Lower leg skin (tissue), 4 donors: ENCODE measurements at places on chromosomes 16 and 17. TPM values are rescaled to one million over a fixed set of nuclear protein-coding genes. Genes with fewer than 3 reads are reported as not detected.

CD300LG gene
- 9.7 TPM for total RNA-seq

DNA sequence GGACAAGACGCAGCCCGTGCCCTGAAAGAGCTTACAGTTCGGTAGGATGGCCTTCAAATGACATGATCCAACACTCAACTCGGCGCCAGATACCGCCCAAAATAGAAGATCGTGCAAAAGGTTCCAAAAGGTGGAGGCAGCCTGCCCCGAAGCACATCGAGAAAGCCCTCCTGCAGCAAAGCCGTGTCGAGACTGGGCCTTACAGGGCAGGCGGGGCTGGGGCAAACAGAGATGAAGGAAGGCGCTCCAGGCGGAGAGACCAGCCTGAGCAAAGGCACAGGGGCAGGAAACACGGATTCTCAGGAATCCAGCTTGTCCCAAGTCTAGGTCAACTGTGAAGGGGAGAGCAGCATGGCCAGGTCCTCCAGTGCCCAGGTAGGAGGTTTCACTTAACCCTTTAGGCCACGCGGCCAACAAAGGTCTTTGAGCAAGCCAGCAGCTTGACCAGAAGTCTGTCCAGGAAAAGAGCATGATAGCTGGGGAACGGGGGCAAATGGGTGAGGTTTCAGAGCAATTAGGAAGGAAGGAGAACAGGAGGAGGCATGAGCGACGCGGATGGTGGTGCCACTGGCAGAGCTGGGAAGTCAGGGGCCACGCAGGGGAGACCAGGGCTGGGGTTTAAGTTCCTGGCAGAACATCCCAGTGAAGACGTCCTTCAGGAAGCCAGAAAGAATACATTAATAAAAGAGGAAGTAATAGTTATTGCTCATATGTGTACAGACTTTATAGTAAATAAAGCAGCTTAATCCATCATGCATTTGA is 21.2 kb upstream of the EIF1 start:
- no peak for DNase-seq

DNA sequence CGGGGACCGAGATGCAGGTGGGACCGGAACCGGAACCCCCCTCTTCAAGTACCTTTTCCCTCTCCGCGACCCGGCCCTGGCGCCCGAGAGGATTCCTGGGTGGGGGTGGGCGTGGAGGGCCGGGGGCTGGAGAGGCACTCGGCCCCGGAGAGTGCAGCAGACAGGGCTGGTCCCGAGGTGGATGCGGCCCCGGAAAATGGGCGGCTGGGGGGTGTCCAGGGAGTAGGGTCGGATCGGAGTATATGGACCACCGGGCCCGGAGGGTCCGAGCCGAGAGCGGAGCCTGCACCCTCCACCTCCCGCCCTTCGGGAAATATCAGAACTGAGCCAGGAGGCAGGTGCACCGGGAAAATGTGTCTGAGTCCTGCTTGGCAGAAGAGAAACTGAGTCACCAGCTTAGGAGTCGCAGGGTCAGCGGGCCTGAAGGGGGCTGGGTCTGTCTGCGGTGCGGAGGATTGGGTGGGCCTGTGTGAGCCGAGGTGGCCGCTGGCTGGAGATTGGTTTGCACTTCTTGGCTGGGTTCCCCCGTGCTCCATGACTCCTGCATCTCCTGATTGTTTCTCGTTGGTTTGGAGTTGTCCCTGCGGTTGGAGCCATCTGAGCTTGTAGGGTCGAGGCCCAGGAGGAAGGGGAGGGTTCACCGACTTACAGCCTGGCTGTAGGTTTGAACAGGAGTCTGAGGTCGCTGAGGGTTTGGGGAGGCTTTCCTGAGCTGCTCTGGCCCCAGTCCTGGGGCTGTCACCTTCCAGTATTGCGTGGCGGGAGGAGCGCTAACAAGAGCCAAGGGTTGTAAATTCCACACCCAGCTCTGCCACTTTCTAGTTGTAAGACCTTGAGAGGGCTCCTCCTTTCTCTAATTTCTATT is 518 bp downstream of the SH2B1 start:
- DNase-seq: no peak

DNA sequence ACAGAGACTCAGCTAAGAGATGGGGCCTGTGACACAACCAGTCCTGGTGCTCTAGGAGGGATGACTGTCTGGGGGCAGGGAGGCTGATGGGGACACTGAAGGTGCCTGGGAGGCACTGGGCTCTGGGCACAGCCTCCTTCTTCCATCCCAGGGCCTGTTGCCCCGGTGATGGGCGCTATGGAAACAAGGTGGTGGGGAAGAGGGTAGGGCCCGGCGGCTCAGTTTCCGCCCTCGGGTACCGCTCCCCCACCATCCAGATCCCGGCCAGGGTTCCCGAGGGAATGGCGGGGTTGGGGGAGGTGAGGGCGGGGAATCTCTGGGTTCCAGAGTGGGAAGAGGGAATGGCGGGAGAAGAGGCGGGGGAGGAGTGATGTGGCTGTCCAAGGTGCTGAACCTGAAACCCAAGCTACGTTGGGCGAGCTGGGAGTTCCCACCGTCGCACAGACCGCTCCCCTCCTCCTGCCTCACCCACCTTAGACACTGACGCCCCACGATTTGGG is 981 bp downstream of the KCNH4 start:
- DNase-seq: no peak

DNA sequence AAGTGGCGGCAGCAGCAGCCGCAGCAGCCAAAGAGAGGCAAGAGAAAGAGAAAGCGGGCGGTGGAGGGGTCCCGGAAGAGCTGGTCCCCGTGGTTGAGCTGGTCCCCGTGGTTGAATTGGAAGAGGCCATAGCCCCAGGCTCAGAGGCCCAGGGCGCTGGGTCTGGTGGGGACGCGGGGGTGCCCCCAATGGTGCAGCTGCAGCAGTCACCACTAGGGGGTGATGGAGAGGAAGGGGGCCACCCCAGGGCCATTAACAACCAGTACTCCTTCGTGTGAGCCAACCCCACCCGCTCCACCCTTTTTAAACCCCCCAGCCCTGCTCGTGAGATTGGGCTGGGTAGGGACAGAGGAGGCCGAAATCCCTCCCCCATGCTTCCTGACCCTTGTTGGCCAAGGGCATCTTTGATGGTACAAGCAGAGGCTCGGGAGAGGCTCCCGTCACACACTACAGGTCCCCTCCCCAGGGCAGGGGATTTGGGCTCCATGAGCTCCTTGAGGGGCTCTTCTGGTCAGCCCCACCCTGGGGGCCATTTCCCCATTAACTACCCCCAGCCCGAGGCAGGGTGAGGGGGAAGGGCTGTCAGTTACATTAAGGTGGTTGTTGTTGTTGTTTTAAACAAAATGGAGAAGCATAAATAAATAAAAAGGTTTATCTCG is 4.6 kb upstream of the ATP2A1 start:
- DNase-seq: no peak

ARL4D gene
- 30.3 TPM for total RNA-seq

DNA sequence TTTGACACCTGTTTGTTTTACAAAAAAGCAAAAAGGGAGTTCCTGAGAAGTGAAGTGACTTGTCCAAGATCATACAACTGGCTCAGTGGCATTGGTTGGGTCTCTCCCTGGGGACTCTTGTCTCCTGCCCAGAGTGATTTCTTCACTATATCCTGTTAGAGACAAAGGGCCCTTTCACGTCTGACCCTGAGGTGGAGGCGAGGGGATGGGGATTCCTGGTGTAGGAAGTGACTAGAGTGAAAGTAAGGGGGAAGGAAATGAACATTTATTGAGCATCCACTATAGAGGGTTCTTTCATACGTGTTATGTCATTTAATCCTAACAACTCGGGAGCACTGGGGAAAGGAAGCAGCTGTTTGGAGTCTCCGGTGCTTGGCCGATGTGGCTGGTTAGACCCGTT is 9.0 kb downstream of the ITGB3 start:
- DNase-seq: no peak

- no peak for DNase-seq
These were observed 191.7 kb downstream of the PRKCB start for GRCh38 chr16:24027466-24027865.

DNA sequence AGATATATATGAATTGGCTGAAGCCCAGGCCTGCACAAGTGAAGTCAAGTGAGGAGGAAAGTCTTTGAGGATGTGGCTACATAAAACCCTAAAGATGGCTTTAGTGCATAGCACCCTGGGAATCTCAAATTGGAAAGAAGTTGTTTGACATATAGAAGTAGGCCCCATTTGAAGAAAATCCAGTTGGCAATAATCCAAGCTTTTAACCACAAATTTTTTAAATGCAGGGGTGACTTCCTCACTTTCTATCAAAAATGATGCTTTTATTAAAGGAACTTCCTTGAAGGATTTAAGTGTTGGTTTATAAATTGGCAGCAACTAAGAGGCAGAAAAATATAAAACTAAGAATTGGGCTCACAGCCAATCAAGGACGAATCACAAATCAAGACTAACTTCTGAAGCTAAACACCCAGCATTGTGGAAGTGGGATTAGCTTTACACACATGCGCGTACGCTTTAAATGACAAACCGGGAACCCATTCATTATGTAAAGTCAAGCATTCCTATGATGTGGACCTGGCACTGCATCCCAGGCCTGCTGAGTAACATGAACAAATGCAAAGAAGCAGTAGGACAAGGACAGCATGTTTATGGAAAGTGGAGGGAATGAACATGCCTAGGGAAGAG is 63.3 kb downstream of the NOG start:
- no peak for DNase-seq

DNA sequence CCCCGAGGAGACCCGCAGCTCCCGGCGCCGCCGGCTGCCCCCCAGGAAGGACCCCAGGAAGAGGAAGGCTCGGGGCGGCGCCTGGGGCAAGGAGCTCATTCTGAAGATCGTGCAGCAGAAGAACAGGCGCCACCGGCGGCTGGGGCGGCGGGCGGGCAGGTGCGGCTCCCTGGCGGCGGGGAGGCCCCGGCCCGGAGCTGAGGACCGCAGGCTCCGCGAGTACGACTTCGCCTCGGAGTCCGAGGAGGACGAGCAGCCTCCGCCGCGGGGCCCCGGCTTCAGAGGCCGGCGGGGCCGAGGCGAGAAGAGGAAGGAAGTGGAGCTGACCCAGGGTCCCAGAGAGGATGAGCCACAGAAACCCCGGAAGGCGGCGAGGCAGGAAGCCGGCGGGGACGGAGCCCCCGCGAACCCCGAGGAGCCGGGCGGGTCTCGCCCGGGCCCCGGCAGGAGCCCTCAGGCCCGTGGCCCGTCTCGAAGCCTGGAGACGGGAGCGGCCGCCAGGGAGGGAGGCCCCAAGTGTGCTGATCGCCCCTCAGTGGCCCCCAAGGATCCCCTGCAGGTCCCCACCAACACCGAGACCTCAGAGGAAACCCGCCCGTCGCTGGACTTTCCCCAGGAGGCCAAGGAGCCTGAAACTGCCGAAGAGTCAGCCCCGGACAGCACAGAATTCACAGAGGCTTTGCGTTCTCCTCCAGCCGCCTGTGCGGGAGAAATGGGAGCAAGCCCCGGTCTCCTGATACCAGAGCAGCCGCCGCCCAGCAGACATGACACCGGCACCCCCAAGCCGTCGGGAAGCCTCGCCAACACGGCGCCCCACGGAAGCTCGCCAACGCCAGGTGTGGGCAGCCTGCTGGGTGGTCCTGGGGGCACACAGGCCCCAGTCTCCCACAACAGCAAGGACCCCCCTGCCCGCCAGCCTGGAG is 22.3 kb upstream of the ZFPM1 start:
- no peak for DNase-seq

DNA sequence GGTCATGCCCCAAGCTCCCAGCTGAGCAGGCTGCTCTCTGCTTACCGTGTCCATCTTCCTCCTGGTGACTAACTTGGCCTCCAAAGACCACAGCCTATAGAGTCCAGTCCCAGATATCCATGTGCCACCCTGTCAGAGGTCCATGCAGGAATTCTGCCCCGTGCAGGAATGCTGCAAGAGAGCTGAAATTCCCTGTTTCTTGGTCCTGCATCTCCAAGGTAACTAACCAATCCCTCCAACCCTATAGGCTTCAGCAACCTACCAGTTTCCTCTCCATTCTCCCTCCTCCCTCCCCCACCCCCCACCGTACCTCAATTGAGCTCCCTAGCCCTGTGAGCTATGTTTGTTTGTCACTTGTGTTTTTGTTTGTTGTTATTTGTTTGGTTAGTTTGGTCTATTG is 9.6 kb upstream of the MKS1 start:
- DNase-seq: no peak

DNA sequence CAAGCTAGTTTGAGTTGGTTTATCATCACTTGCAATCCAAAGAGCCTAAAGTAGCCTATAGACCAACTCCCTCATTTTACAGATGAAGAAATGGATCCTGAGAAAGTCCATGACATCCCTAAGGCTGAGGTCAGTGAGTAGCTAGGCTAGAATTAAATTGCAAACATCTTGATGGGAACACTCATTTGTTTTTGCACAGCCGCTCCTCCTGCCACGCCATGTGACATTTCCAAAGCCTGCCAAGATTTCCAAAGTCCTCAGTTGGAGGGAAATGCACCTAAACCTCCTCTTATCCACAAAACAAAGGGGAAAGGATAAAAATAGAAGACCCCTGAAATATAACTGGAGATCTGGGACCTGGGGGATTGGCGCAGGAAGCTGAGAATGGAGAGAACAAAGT is 15.0 kb downstream of the TMEM92 start:
- DNase-seq: no peak

- DNase-seq: no peak
These were observed 443.2 kb downstream of the XYLT1 start for GRCh38 chr16:17027488-17028129.

NPIPB6 gene
- 1.5 TPM for total RNA-seq

- DNase-seq: no peak
These were observed 250.4 kb downstream of the MRTFB start for GRCh38 chr16:14321542-14321941.

GLP2R gene
- total RNA-seq: not detected

- DNase-seq: peak; percentile 90
These were observed 27.6 kb downstream of the CCDC40 start for GRCh38 chr17:80063830-80064585.

GRCh38 chr17:50198026-50198669 is 3.3 kb downstream of the COL1A1 start:
- DNase-seq: no peak

DNA sequence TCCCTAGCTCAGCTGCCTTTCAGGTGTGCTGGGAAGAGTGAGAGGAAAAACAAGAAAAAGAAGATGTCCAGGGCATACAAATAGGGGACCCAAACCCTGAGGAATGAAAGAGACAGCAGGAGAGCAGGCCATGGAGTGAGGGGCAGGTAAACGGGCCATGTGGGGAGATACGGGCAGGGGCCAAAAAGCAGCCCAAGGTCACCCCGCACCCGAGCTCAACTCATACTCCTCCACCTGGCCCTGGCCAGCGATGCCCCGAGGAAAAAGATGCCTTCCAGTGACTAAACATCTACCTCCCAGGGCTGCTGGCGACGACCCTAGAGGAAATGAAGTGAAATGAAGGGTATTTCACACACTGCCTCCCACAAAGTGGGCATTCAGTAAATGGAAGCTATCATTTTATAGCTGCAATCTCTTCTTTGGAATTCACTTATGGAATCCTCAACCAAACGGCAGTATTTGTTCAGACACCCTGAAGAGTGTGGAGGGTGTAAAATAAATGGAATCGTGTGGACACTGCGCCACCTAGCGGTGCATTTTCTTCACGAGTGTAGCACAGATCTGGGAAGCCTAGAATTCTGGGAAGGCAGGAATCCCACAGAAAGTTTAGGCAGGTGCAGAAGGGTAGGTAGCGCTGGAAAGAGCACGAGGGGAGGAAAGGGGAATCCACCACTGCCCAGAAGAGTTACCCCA is 14.9 kb downstream of the ELAC2 start:
- peak; percentile 72 for DNase-seq

GRCh38 chr16:55542459-55543082 is 23.9 kb upstream of the CAPNS2 start:
- DNase-seq: no peak

- DNase-seq: peak; percentile 99
These were observed at the start of gene MAP1LC3B for GRCh38 chr16:87391950-87392820. Gene MAP1LC3B (plus strand): TSS chr16:87392336. CDS start chr16:87392428, 92 bp downstream.

GRCh38 chr17:51640108-51640622 is 379.8 kb downstream of the UTP18 start:
- DNase-seq: no peak
